Activated T-helper 1 cell treated with anti-CD3 and anti-CD28 coated beads, Interleukin-2, amount 50 U/mL, for 16 hours (primary cell): ENCODE measurements at places on chromosomes 1 and 21.

DNA sequence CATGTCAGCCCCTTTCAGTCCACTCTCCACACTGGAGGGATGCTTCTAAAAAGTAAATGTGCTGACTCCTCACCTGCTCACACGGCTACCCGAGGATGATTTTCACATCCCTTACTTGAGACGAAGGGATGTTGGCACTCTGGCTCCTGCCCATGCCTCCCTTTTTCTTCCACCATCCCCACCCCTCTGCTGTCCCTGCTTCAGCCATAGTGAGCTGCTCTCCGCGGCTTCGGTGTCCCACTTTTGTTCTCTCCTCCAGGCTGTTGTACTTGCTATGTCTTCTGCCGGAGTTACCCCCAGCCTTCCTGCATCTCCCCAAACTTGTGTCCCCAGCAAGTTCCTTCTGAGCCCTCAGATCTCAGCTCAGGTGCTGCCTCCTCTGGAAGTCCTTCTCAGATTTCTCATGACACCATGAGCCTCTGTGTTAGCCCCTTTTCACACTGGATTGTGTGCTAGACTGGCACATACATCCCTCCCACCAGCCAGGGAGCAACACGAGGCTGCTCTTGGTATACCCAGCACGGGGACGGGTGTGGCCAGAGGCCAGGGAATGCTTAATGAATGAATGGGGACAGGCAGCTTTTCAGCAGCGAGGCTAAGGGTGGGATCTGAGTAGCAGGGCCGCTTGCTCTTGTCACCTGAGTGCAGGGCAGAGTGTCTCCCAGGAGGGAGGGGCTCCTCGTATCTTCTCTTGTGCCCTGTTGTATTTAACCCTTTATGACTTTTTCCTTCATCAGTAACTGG lies 1.3 kb downstream of the ACOT11 start:
- DNase-seq = no peak

- DNase-seq = no peak
Measured at GRCh38 chr1:153569465-153569864, 3.8 kb upstream of the S100A2 start.

- DNase-seq = no peak
Measured at GRCh38 chr21:35036465-35037383, 12.4 kb downstream of the RUNX1 start.

DNA sequence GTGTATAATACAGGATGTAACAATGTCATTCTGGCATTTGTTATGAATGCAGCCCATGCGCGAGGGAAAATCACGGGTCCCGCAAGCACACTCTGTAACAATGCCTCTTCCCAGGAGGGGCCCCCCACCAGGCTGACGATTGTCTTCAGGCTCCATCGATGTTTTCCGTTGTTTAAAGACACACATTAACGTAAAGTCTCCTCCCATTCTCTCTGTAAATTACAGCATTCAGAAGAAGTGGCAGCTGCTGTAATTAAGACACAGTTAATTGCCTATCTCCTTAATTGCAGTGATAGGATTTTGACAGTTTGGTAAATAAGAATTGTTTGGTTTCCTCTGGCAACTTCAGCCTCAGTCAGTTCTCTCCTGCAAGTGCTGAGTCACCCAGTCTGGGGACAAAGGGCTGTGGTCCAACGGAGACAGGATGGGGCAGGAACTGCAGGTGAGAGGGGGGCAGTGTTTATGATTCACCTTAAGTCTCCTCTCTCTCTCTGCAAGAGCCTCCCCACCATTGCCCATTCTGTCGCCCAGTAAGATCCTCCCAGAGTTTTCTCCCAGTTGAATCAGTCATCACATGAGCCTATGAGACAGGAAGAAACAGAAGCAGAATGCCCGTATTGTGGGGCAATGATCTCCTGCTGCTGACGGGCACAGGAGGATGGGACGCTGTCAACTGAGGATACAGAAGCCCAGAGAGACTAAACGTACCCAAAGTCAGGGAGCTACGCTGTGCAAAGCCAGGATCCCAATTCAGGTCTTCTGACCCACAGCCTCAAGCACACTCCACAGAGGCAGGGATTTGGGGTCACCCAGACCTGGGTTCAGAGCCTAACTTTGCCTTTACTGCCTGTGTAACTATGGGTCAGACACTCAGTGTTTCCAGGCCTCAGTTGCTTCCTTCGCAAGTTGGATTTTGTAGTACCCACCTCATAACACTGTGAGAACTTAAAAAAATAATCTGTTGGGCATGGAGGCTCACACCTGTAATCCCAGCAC lies 110.0 kb downstream of the ADSS2 start:
- no peak for DNase-seq

DNA sequence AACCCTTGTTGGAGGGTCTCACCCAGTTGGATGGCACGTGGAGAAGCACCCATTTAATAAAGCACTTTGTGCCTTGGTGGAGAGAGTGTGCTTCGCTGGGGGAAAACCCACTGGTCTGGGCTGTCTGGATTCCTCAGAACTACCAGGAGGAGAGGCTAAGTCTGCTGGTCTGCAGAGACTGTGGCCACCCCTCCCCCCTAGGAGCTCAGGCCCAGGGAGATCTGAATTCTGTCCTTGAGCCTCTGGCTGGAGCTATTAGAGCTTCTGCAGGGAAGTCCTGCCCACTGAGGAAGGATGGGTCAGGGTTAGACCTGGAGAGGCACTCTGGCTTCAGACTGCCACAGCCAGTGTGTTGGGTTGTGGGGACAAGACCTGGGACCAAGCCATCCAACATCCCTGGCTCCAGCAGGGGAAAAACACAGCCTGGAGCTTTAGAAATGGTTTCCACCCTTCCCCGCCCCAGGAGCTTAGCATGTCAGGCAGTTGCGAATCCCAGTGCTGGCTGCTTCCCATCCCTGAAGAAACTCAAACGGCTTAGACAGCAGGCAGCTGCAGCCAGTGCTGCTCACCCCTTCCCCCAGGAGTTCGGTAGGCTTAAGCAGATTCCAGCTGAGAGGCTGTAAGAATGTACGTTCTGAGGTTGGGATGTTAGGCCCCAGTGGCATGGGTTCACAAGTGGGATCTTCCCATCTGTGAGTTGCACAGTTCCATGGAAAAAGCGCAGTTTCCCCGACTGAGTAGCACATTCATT lies 288.3 kb downstream of the TGFB2 start:
- no peak for DNase-seq

DNA sequence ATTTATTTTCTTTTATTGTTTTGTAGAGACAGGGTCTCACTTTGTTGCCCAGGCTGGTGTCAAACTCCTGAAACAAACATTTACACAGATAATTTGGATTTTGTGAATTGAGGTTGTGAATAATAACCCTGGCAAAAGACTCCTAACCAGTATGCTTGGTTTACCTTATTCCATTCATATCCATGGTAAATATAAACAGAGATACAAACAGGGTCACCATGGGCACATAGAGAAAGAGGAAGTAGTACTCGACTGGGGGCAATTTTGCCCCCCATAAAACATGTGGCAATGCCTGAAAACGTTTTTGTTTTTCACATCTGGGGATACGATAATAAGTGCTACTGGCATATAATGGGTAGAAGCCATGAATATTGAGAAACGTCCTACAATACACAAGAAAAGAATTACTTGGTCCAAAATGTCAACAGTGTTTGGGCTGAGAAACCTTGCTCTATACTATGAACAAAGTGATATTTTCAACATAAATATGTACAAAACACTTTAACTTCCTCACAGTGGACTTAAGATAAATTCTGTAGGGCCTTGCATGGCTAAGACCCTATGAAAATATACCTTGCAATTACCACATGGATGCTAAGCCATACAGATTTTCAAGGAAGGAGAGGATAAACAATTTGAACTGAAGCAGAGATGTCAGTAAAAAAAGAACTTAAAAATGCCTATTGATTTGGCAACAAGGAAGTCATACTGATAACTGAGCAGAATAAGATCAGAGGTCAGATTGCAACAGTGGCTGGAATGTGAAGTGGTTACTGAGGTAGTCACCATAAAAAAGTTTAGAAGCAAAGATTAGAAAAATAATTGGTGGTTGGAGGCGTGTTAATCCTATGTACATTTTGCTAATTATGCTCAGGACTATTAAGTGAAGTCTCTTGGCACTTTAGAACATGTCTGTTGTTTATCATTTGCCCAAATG lies 27.4 kb upstream of the ASPM start:
- DNase-seq = no peak

GRCh38 chr1:20411196-20411980 lies 74.6 kb downstream of the CAMK2N1 start:
- no peak for DNase-seq

GRCh38 chr1:92837062-92837461 lies 5.2 kb downstream of the RPL5 start:
- DNase-seq = no peak

- DNase-seq = no peak
Measured at GRCh38 chr1:197222025-197222685, 45.9 kb upstream of the CRB1 start.

DNA sequence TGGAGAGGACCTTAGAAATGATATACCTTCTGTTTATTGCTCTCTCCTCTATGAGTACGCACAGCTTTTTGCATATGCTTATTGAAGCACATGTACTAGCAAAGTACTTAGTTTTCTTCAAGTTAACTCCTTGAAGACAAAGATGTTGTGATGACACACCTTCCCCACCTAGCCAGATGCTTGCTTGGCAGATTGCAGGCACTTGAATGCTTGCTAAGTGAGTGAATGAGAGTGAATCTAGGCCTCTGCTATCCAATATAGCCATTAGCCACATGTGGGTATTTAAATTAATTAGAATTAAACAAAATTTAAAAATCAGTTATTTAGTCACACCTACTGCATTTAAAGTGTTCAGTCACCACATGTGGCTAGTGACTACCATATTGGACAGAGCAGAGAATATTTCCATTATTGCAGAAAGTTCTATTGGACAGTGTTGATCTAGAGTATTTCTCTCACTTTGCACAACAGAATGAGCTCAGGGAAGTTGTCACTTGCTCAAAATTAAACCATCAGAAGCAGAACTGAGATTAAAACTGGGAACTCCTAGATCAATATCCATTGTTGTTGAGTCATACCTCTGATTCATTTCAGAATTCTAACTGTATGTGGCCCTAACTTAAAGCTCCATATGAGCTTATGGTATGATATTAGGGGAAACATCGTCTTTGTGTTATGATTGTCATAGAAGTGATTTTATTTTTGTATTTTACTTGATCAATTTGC lies 8.6 kb upstream of the EEIG2 start:
- DNase-seq = no peak

- peak; percentile 31 for DNase-seq
Measured at GRCh38 chr1:33298623-33299277, 22.1 kb downstream of the A3GALT2 start.

DNA sequence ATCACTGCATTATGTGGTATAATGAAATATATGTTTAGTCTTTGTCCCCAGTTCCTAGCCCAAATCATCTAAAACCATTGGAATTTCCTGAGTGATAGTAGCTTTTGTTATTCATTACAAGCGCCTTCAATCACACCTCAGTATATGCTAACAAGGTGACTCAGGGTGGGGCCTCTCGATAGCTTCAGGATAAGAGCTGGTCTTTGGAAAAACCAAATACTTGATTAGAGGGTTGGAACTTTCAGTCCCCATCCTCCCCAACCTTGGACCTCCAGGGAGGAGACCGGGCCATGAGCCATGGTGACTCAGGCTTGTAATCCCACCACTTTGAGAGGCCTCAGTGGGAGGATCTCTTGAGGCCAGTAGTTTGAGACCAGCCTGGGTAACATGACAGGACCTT lies 5.1 kb upstream of the BRDT start:
- DNase-seq = no peak

GRCh38 chr21:44354001-44354405 lies 582 bp downstream of the TRPM2 start:
- no peak for DNase-seq

- no peak for DNase-seq
Measured at GRCh38 chr1:112263453-112263852, 132.6 kb upstream of the CTTNBP2NL start.

GRCh38 chr1:217363319-217363718 lies 267.6 kb downstream of the GPATCH2 start:
- no peak for DNase-seq
